ENCODE measurements at places on chromosomes 1 and 21.

DNA sequence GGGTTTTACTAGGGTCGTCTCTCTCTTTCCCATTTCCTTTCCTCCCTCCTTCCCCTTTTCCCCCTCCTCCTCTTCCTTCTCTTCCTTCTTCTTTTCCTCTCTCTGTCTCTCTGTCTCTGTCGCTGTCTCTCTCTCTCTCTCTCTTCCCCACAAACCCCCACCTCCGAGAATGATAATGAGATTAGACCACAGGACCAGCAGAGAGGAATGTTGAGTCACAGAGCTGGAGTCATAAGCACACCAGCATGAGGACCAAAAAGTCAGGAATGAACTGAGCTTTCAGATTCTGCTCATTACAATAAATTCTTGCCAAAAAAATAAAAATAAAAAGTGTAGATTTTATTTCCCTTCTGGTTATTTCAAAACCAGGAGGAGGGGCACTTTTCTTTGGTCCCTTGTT lies 377.4 kb downstream of the LTN1 start:
- no peak for DNase-seq

- no peak for DNase-seq
Measured at GRCh38 chr1:66278260-66279021, 255.5 kb upstream of the SGIP1 start.

DNA sequence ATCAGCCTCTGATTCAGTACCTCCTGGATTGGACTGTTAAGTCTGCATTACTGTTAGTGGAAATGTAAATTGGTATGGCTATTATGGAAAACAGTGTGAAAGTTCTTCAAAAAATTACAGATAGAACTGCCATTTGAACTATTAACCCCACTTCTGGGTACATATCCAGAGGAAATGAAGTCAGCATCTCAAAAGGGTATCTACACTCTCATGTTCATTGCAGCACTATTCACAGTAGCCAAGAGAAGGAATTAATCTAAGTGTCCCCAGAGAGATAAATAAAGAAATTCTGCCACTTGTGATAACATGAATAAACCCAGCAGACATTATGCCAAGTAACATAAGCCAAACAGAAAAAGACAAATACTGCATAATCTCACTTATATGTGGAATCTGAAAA lies 676.0 kb downstream of the PLA2G4A start:
- DNase-seq = no peak

DNA sequence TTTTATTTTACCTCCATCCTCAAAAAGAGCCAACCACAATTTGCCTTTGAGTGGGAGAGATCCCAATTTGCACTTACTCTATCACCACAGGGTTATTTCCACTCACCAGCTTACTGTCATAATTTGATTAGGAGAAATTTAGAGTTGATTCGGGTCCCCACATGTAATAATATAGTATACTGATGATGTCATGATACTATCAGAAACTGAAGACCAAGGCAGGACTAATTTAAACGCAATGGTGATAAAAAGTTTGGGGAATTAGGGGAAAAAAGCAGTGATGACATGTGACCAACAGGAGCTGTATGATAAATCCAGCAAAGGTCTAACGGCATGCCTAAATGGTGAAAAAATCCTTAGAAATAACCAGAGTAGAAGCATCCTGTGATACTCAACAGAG lies 54.4 kb downstream of the TRIM33 start:
- DNase-seq = no peak

- no peak for DNase-seq
Measured at GRCh38 chr1:3312310-3312897, 142.1 kb upstream of the ARHGEF16 start.

- no peak for DNase-seq
Measured at GRCh38 chr1:231206856-231207255, 34.2 kb upstream of the GNPAT start.

DNA sequence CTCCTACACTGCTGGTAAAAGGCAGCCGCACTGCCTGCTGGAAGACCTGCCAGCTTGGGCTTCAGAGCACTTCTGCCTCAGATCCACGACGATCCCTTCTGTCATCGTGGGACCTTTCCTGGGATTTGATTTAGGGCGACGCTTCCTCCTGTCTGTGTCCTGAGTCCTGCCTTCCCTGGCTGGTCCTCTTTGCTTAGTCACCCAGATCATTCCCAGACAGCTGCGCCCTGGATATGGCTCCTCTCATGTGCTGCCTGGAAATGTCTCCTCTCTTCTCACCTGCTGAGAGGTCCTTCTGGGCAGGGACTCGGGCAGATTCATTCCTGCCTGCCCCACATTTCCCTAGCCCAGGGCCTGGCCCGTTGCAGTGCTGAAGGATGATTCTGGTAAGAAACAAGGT lies 72.4 kb upstream of the POU3F1 start:
- DNase-seq = no peak

DNA sequence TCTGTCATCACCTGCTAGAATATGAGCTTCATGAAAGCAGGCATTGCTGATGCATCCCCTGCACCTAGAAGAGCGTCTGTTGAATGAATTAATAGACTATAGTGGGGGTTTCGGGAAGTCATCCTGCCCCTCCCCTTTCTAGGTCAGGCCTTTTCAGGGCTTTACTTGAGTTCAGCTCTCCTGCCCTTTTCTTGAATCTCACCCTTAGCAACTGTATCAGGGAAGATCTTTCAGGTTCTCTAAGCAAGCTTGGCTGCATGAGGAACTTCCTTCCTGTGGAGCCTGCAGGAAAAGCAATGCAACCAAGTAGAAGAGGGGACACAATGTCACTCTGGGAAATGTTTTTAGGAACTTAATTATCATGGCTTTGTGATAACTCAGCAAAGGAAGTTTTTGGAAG lies 27.2 kb upstream of the KIAA0040 start:
- no peak for DNase-seq

DNA sequence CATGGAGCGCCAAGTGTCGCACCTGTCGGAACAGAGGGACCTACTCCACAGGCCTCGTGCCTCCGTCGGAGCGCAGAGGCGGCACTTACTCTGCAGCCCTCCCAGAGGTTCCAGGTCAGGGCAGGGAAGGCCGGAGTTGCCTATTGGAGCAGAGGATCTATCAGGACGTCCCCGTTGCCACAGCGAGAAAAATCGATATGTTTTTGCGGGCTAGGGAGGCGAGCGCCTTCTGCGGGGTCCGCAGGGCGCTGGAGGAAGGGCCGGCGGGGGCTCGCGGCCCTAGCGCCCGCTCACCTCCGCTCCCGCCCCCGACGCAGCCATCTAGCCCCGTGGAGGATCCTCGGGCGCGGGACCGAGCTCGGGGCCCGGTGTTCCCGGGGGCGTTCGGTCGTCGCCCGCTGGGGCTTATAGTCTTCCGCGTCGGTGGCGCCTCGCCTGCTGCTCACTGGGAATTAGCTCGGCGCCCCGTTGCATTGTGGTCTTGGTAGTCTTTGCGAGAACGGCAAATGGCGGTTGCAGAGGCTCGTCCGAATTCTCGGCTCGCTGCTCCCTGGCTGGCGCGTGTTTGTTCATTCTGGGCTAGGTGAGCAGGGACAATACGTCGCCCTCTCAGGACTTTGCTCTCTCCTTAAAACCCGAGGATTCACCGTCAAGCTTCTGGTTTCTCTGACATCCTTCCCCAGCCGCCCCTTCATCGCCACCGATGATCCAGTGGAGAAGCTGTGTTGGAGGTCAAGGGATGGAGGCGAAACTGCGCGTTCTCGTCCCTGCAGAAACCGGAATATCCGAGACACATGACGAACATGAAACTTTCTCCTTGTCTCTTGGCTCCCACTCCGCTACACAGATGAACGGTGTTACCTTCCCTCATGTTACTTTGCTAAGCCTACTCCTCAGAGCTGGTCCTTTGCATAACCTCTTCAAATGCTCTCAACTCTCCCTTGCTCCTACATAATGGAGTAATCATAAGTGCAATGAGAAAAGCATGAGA lies at the start of gene JTB:
JTB (minus strand) TSS at position 425 of the 991 bp plus-strand sequence; CDS start at position 3, 422 bp downstream.
- peak; percentile 79 for DNase-seq

GRCh38 chr1:204572923-204573922 lies 57.0 kb downstream of the MDM4 start:
- DNase-seq = no peak

DNA sequence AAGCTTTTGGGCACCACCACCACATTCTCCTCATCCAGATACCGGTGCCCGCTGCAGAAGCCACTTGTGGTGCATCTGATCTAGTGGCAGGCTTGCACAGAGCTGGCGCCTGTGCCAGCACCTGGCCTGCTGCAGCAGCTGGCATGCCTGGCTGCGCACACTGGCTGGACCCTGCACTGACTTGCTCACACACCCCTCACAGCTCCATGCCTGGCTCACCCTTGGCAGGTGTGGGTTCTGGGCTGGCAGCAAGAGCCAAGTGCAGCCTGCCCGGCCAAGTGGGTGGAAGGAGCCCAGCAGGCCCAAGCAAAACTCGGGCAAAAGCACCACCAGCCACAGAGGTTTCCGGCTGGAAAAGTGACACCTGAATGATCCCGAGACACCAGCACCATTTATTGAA lies 315.7 kb upstream of the RRP15 start:
- no peak for DNase-seq

DNA sequence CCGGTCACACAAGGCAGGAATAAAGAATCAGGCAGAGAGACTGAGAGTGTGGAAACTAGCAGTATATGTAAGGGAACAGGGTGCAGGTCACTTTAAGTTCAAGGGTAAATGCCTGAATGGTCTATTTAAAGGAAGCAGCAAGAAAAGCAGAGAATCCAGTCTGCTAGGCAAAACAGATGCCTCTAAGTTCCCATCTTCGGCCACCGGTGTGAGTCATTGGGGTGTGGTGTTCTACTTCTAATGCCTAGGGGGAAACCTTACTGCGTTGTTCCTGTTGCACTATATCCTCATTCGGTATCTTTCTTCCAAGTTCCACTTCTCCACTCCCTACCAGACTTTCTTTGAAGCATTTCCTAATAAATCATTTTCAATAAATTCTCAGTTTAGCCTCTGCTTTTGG lies 259.9 kb downstream of the HHIPL2 start:
- no peak for DNase-seq

DNA sequence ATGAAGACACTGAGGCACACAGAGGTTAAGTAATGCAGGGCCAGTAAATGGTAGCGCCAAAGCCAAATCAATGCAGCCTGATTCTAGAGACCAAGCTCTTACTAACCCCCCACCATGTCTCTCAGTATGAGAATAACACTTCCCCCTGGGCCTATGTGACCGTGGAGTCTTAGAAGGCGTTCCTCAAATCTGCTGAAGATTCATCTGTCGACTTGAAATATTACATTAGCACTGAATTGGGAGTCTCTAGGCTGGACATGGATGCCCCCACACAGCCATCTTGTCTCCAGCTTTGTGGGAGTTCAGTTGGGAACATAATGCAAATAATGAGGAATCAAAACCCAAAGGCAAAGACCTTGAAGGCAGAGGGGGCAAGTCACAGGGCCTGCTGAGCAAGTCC lies 117.9 kb upstream of the HMGB4 start:
- DNase-seq = no peak

- DNase-seq = no peak
Measured at GRCh38 chr1:56034847-56035481, 544.4 kb downstream of the PLPP3 start.

DNA sequence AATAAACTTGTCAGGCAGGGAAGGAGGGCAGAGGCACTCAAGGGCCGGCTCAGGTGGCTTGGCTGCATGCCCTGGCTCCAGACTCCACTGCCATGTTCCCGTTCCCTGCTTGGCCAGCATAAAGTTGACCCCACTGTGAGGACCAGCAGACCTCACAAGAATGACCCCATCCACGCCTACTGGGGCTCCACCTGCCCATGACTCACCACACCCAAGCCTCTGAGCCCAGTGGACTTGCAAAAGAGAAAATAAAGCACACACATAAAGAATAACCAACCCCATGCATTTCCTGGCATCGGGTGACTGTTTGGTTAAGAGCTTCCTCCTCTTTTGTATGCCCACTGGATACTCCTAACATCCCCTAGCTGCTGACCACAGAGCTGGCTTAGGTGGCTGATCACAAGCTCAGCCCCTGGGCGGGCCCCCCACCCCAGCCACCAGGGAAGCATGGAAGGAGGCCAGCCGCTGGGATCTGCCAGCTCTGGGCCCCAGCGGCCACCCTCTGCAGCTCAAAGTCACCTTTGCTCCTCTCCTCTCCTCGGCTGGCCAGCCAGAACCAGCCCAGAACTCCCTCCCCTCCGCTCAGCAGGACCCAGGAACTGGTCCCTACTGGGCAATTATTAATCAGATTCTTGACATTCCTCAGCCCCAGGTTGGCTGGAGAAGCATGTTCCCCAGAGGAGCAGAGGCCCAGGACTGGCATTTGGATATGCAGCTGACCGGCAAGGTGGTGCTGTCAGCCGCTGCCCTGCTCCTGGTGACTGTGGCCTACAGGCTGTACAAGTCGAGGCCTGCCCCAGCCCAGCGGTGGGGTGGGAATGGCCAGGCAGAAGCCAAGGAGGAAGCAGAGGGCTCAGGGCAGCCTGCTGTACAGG lies at the start of gene KLHDC7A:
KLHDC7A (plus strand) TSS at position 616 of the 875 bp plus-strand sequence; CDS start at position 668, 52 bp downstream.
- no peak for DNase-seq

DNA sequence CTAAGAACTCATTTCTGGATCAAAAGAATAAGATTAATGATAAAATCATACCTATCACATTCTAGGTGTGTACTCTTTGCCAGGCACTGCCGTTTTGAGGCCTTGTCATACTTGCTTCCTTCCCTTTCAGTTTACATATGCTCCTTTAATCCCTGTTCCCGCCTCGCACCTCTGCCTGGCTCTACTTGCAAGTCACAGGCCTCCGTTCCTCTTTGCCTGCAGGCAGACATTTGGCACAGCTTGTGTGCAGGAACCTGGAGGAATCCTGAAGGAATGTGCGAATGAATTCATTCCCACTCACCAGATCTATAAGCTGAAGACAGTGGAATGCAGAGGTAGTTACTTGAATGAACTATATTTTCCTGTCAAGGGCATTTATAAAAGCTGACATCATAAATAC lies 13.8 kb downstream of the WLS start:
- DNase-seq = no peak

GRCh38 chr1:18575620-18576019 lies 55.0 kb upstream of the PAX7 start:
- peak; percentile 34 for DNase-seq

- no peak for DNase-seq
Measured at GRCh38 chr1:229169399-229169798, 101.5 kb upstream of the RAB4A start.

GRCh38 chr1:113981962-113982931 lies 3.0 kb downstream of the OLFML3 start:
- DNase-seq = no peak

- DNase-seq = no peak
Measured at GRCh38 chr1:70090875-70091274, 114.5 kb downstream of the LRRC40 start.

GRCh38 chr1:201759194-201759815 lies 69.7 kb upstream of the IPO9 start:
- no peak for DNase-seq

DNA sequence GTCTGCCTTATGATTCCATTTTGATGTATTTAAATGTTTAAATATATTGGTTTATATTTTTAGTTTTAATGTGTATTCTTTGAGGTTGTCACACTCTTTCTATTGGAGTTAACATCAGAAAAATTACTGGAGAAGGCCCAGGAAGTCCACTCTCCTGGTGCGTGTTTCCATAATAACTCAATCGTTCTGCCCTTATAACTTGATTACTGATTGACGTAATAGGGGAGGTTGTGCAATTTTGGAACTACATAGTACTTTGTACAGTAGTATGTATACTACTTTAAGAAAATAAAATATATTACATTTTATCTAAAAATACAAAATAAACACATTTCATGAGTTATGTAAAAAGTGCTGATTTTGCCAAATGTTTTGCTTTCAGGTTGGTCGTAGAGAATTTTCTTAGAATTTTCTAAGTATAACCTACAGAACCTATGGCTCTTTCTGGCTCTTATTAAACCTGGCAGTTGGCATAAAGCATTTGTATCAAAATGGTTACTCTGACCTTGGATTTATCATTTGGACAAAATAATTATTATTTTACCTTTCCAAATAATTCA lies 5.7 kb downstream of the PLA2G4A start:
- no peak for DNase-seq

Data from CD4-positive, alpha-beta T cell treated with Interleukin-4 for 4 hours (primary cell).